ENCODE measurements at places on chromosomes 12 and 14. TPM values are rescaled to one million over a fixed set of nuclear protein-coding genes. Genes with fewer than 3 reads are reported as not detected.

- DNase-seq: no peak
These were observed 5.5 kb upstream of the CHD4 start for GRCh38 chr12:6612652-6613014.

HOXC10 gene
- polyA plus RNA-seq: 43.8 TPM

- peak; percentile 86 for DNase-seq
These were observed 149.1 kb downstream of the NTF3 start for GRCh38 chr12:5581019-5581418.

DNA sequence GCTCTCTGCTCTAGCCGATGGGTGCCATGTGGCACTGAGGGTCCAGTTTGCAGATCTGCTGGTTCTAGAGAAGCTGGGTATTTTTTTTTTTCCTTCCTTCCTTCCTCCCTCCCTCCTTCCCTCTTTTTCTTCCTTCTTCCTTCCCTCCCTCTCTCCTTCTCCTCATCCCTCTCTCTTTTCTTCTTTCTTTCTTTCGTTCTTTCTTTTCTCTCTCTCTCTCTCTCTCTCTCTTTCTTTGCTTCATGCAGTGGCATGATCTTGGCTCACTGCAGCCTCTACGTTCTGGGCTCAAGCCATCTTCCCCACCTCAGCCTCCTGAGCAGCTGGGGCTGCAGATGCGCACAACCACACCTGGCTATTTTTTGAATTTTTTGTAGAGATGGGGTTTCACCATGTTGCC, 2.7 kb upstream of the BCL7A start:
- DNase-seq: no peak

DNA sequence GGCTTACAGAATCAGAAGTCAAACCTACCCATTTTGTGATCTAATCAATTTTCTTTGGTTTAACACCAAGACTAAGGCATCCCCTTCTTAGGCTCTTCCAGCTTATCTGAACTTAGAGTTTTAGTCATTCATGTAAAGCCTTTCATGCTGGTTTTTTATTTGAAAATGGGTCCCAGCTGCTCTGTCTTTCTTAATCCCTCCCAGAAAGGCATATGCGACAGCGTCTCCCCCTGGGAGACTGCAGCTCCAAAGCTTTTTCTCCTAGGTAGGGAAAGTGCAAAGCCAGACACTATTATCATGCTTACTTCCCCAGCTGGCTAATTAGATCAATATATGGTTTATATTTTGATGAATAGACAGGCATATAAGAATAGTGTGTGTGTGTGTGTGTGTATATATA, 96.6 kb upstream of the E2F7 start:
- no peak for DNase-seq

GRCh38 chr12:27810756-27811155, 30.7 kb upstream of the MANSC4 start:
- peak; percentile 22 for DNase-seq

DNA sequence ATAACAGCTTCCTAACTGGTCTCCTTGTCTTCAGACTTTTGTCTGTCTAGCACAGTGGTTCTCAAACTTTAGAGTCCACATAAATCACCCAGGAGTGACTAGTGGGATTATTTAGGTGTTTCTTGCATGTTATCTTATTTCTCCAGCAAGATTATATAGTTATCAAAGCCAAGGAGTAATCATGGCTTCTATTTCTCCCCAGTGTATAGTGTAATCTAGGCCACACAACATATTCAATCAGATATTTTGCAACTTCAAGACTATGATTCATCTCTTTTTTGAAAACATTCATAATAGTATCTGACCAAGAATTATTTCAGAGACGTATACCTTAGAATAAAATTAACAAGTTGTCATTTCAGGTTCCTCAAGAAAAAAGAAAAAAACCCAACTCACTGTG, 131.9 kb downstream of the CEP83 start:
- DNase-seq: no peak

GRCh38 chr14:21300892-21301291, 21.0 kb downstream of the RPGRIP1 start:
- DNase-seq: peak; percentile 5

NTF3 gene
- 6.4 TPM for polyA plus RNA-seq

DNA sequence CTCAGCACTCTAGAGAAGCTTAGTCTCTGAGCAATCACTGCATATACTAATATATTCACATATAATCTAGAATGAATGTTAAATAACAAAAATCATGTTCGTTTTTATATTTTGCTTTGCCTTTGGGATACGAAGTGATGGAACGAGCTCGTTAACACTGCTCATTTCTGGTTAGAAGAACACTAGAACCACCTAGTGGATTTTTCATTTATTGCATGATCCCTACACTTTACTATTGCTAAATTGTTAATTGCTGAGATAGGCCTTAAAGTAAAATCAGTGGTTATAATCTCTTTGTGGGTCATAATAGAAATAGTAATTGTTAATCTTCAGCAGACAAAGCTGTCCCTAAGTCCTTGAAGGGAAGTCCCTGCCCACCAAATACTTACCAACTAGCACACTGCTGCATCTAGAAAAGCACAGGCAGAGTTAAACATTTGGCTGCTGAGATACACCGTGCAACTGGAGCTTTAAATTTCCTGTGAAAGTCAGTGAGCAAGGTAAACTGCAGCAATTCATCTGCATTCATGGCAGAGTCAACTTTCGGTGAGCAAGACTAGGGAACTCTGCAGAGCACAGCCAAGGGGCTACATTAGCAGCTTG, 353.7 kb downstream of the APAF1 start:
- peak; percentile 62 for DNase-seq

- DNase-seq: no peak
These were observed 6.1 kb downstream of the FAM186A start for GRCh38 chr12:50390316-50390741.

DNA sequence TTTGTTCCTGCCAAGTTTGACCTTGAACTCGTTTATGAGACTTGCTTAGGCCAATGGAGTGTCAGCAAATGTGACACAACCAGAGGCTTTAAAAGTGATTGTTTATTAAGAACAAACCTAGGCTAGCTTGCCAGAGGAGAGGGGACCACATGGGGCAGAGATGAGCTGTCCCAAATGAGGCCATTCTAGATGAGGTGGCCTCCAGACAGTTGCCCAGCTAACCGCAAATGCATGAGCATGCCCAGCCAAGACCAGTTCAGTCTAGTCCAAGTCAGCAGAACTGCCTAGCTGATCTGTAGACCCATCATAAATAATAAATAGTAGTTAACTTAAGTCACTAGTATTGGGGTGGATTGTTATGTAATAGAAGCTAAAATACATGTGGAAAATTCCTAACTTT, 172.8 kb upstream of the DYRK2 start:
- no peak for DNase-seq

DNA sequence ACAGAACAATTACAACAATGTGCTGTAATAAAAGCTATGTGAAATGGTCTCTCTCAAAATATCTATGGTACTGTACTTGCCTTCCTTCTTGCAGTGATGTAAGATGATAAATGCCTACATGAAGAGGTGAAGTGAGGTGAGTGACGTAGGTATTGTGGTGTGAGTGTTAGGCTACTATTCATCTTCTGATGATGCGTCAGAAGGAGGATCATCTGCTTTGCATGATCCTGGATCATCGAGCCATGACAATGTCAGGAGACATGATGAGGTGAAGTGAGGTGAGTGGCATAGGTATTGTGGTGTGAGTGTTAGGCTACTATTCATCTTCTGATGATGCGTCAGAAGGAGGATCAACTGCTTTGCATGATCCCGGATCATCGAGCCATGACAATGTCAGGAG, 105.8 kb downstream of the KCNC2 start:
- DNase-seq: no peak

- no peak for DNase-seq
These were observed 47.2 kb downstream of the ALDH1L2 start for GRCh38 chr12:105036937-105037649.

- no peak for DNase-seq
These were observed 67.9 kb downstream of the GCH1 start for GRCh38 chr14:54834727-54835126.

DNA sequence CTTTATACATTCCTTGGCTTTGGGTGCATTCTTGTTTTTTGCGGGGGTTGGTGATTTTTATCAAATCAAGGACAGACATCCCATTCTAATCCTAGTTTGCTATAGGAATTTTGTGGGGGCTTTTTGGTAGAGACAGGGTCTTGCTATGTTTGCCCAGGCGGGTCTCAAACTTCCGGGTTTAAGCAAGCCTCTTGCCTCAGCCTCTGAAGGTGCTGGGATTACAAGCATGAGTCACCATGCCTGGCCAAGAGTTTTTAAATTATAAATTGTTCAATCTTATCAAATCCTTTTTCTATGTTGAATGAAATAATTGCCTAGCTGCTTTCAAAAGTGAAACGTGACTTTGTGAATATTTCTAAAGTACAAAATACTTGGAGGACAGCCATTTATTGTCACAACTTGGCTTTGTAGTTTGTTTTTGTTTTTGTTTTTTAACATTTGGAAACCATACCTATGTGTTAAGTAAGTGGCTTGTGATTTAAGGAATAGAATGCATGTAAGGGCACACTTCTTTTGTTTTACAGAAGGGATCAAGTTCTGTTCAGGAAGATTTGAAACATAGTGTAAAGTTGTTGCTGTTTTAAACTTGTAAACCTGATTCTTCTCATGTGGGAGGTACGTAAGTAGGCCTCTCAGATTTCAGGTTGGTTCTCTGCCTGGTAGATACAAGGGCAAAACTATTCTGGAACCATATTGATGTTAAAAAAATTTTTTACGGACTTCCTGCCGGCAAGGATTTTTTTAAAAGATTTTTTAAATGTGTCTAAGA, 13.4 kb downstream of the MARK3 start:
- no peak for DNase-seq

CLEC14A gene
- 29.9 TPM for polyA plus RNA-seq

DNA sequence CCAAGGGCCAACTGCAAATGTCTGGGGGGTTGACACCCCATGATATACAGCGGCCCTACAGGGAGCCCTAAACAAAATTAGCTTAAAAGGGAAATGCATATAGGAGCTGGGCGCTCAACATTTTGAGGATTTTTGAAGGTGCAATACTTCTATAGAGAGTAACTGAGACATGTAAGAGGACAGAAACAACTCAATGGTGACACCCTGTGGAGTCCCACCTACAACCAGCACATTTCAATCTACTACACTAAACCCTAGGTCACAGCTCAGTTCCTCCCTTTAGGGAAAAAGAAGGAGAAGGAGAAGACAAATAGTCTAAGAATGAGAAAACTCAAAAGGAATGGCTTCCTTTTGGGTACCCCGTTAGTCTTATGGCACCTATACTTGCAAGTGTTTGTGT, 1010.5 kb upstream of the NOVA1 start:
- no peak for DNase-seq

GRCh38 chr12:106178562-106178961, 39.8 kb upstream of the NUAK1 start:
- DNase-seq: no peak

CLEC2B gene
- 0.79 TPM for polyA plus RNA-seq

RD3L gene
- polyA plus RNA-seq: not detected

IFT81 gene
- 18.5 TPM for polyA plus RNA-seq

APOLD1 gene
- polyA plus RNA-seq: 6.8 TPM

MNAT1 gene
- 43.7 TPM for polyA plus RNA-seq

DNA sequence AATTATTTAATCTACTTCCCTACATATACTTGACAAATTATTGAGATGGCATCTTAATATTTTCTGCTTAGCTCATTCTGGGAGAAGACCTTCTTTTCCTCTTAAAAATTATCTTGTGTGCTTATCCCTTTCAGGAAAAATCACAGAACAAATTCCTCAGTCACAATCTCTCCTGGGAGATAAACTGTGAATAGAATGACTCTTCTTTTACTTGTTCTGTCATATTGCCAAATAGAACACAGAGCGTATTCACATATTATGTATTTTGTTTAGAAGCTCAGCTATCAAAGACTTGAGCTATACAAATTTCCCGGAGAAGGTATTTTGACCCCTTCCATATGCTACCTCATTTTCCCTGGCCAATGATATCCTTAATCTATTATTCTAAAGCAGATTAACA, 146.7 kb downstream of the TMEM117 start:
- peak; percentile 21 for DNase-seq

DNA sequence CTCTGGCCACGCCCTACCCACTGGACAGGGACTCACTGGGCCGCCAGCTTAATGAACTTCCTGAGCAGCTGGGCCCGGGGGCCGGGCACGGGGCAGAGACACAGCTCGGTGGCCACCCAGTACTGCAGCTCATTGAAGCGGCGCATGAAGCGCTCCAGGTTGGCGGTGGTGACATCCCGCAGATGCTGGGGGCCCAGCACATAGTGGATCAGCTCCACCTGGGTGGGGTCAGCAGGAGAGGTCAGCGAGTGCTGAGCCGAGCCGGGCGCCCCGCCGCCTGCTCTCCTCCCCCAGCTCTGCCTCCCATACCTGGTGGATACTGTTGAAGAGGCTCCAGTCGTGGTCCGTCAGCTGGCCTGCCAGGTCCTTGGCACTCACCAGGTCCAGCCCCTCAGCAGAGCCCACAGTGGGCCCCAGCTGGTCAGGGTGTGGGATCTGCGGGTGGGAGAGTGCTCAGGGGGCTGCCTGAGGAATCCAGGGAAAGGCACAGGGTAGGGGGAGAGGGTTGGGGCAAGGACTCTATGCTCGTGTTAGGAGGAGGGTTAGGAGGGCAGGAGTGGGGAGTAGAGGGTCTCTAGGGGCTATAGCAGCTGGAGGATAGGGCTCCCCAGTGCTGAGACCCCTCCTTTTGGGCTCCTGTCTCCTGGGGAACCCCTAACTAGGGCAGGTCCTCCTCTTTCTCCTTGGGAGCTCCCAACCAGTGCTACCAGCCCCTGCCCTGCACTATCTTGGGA, 15.5 kb upstream of the ENDOU start:
- no peak for DNase-seq

GRCh38 chr14:96519970-96520369, 17.8 kb downstream of the PAPOLA start:
- no peak for DNase-seq

DNA sequence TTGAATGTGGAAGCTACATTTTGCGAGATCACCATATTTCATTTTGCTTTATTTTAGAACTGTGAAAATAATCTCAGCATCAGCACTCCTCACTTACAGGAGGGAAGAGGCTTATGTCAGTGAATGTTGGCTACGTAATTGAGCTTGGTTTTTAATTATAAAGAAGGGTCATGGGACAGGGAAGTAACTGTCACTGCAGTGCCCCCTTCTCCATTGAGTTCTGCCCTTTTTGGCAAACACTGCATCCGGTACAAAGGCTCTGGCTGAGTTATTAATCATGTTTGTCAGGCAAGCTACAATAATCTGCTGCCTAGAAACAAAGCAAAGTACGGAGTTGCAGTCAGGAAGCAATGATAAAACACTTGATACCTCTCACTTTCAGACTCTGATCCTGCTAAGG, 546.7 kb downstream of the SNAPC1 start:
- peak; percentile 2 for DNase-seq

PTGER2 gene
- polyA plus RNA-seq: 1.3 TPM

- DNase-seq: no peak
These were observed 26.0 kb upstream of the ATP2A2 start for GRCh38 chr12:110254971-110255540.

ZNF84 gene
- polyA plus RNA-seq: 21.5 TPM

BCL7A gene
- polyA plus RNA-seq: 19.7 TPM

- DNase-seq: no peak
These were observed 9.1 kb downstream of the GNG2 start for GRCh38 chr14:51869411-51870100.
